GM12892 (cell line): ENCODE measurements at places on chromosomes 2 and 18.

DNA sequence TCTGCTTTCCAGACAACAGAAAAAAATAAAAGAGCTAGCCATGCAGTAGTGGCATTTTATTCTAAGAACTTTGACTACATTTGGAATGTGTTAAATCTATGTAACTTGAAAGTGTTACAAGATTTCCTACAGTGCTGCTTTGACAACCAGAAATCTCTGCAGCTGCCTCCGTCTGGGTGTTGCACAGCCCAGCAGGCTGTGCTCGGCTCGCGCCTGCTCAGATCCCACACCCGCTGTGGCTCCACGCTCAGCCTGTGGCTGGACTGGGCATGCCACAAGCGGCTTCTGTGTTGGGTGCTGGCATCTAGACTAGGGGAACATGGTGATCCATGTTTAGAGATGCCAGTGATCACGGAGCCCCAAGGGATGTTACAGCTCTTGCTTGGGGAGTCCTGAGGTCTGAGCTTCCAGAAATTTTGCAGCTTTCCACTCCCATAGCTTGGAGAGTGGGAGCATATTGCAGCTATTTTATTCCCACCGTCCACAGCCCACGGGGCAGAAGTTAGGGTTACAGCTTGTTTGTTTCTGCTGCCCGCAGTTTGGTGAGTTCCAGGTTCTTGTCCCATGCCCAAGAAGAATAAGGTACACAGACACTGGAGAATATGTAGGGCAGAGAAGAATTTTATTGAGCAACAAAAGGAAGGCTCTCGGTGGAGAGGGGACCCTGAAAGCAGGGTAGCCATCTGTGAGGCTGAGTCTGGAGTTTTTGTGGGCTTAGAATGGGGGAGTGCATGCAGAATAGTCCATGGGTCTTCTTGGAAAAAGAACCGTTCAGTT, 44.1 kb downstream of the FAM171B start:
- no peak for DNase-seq

DNA sequence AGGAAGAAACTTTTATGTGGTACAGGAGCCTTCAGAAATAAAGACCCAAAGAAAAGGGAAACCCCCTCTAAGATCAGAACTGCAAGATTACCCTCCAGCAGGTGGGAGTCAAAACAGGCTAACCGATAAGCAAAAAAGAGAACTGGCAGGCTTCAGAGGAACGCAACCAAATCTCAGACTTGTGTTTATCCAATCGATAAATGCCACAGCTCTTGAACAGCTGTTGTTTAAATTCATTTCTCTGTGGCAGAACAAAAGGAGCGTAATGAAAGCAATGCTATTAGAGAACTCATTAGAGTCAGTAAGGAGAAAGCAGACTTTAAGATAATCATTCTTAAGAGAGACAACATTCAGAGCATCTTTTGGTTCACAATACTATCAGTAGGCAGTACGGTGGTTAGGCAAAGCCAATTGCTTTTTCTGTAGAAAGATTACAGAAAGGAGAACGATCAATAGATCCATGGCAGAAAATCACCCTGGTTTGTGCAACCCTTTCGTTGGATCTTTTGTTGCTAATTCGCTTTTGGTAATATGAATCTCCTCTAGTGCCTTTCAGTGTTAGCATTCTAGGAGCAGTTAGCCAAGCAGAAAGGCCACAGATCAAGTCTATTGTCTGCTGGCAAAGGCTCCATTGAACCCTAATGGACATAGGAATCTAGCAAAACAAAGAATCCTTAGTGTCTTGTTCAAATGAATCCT, 476.4 kb upstream of the CHST9 start:
- no peak for DNase-seq

DNA sequence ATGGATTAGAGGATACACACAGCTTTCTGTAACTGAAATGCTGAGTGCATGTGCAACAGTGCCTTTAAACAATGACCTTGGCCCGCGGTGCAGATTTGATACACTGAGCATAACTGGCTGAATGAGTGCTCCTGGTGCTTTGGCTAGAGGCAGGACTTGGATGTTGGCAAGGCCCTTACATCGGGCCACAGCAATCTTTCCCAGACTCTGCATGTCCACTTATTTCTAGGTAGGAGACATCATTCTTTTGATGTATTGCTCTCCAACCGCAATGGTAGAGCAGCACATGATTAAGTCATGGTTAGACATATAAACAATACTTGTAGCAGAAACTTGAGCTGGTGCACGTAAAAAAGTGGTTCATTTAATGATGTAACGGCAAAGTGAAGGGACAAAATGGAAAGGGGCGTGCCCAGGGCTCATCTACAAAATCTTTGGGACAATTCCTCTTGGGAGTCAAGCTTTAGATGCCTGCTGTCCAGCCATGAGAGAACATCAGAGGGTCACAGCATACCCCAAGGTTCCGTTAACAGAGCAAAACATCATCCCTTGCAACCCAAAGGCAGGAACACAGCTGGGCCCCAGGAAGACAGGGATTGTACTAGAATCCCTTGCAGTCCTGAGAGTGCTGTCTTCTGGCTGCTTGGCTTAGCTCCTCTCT, 43.4 kb downstream of the RAB31 start:
- no peak for DNase-seq

DNA sequence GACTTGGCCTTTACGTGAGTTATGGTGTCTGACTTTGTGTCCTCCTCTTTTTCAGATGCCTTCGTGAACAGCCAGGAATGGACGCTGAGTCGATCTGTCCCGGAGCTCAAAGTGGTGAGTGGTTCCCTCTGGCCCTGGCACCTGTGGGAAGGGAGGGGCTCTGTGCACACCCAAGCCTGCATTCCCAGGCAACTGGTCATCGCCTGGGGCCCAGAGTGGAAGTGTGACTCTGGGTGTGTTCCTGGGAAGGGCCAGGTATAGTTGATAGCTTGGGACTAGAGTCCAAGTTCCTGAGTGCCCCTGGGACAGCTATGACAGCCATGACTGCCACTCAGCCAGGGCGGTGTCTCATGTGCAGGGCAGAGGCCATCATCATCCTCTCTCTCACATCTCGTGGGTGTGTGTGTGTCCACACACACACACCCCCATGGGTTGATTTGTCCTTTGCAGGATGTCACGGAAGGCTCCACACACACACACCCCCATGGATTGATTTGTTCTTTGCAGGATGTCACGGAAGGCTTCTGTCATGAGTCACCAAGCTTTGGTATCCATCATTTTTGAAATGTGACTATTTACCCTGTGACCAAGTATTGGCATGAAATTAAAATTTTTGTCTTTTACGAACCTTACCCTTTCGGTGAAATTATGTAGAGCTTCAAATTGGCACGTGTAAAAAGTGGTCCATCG, 215.4 kb downstream of the AGAP1 start:
- no peak for DNase-seq

GRCh38 chr2:9318461-9319337, 104.6 kb downstream of the ITGB1BP1 start:
- no peak for DNase-seq

DNA sequence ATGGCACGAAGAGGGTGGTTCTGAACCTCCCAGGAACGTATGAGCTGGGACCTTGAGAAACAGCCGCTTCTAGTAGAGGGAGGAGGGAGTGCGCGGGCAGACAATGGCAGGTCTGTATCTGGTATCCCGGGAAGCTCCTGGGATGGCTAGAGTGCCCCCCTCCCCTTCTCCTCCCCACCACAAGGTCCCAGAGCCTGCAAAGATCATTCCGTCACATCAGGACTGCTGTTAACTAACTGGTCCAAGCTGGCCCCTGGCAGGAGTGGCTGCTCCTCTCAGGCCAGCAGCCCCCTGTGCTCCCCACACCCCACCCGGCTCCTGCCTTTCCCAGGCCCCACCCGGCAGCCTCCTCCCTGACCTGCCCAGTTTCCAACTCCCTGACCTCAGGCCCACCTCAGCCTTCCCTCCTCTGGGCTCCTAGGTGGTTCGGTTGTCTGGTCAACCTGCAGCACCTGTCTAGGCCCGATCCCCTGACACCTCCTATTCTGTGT, 75.0 kb downstream of the TPO start:
- no peak for DNase-seq

GRCh38 chr2:118875318-118875717, 27.9 kb upstream of the EN1 start:
- DNase-seq: no peak

DNA sequence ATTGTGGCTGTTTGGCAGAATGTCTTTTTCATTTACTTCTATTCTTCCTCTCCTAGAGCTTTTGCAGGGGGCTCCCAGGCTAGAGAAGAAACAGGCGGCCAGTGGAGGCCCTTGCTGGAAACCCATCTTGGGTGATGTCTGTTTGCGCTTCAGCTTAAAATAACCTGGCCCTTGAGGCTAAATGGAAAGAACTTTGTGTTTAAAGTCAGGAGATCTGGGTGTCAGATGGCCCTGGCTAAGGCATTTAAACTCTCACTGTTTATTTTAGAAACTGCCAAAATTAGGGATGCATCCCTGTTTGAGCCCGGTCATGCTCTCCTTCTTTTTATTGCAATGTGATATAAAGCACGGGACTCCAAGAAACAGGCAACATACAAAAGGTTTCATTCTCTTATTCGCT, 118.4 kb upstream of the RMP24 start:
- no peak for DNase-seq

DNA sequence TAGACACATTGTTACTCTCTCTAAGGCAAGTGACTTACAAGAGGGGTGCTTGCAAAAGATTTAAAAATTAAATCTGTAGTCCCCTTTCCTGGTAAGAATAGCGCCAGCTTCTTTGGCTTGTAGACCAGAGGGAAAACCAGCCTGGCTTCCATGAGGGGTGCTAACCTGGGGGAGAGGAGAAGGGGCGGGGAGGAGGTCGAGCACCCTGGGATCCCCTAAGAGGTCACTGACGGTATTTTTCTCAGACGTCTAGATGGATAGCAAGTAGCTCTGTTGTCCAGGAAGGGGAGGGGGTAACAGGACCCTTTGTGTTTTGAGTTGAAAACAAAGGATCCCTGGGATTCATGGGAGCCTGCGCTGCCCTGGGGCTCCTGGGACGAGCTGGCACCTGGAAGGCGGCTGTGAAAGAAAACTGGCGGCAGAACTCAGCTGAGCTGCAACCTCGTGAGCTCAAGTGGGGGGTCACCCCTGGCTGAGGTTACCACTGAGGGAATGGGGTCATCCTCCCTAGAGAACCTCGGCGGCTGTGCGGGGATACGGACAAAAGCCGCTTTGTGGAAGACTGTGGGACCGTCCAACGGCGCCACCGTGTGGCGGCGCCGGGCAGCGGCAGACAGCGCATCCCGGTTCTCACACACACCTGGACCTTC, 37.8 kb upstream of the MRPL19 start:
- DNase-seq: peak; percentile 61

GRCh38 chr18:80022613-80023012, 11.6 kb upstream of the RBFA start:
- DNase-seq: no peak

- DNase-seq: no peak
These were observed 104.2 kb downstream of the ACKR3 start for GRCh38 chr2:236673823-236674185.

GRCh38 chr2:25512707-25513106, 160.7 kb downstream of the DTNB start:
- DNase-seq: no peak

DNA sequence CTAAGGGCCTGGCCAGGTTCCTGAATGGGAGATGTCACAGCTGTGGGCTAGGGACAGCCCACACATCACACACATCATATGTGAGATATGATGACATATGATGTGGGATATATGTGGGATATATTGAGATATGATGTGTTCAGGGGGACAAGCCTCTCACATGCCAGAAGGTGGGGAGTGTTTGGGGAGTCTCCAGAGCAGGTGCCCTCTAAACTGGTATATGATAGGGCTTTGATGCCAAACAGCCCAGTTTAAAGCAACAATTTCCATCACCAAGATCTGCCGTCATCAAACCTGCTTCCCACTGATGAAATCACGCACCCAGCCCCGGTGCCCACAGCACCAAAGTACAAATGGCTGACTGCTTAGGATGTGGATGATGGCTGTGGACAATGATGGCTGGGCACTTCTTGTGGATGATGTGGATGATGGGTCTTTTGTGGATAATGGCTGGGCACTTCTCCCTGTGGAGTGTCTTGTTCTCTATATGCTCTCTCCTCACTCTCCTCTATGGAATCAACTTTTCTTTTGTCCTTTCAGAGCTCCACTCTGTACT, 50.9 kb downstream of the FBLN7 start:
- DNase-seq: no peak

DNA sequence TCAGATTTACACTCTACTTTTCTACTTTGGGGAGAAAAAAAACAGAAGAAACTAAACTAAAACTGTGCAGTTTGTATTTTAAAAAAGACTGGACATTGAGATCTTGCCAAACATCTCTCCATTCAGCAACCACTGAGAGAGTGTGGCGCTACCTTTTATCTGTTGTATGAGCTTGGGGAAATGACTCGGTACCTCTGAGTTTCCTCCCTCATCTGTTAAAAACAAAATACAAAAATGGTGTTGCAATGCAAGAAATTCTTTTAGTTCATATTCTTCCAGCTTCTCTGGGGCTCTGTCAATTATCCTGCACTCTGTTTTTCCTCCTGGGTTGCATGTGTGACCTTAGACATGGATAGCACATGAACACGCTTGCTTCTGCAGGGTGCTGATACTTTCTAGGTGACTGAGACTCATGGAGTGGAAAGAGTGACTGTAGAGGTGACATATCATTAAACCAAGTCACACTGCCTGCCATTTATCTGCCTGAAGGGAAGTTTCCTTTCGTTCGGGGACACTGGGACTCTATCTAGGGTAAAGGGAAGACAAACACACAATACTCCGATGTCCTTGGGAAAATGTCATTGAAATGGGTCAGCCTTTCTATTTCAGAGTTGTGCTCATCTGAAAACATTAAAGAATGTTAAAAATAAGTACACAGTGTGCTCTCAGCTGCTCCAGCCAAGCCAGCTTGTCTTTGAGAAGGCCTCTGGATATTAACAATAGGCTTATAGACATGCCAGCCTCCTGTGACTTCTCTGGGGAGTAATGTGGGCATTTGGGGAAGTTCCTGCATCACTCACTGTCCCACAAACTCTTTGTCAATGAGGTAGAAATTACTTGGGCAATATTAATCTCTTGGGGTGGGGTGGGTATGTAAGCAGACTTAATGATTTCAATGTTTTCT, 91.4 kb downstream of the TRIB2 start:
- no peak for DNase-seq

GRCh38 chr18:10927286-10927992, 221.9 kb downstream of the PIEZO2 start:
- DNase-seq: no peak

- DNase-seq: no peak
These were observed 1.0 kb downstream of the CYP1B1 start for GRCh38 chr2:38074764-38075506.

- DNase-seq: no peak
These were observed 211.9 kb downstream of the STK39 start for GRCh38 chr2:168035458-168035857.

- DNase-seq: no peak
These were observed 25.8 kb downstream of the BIN1 start for GRCh38 chr2:127080938-127081755.
